ENCODE measurements at places on chromosomes 12 and 14.

DNA sequence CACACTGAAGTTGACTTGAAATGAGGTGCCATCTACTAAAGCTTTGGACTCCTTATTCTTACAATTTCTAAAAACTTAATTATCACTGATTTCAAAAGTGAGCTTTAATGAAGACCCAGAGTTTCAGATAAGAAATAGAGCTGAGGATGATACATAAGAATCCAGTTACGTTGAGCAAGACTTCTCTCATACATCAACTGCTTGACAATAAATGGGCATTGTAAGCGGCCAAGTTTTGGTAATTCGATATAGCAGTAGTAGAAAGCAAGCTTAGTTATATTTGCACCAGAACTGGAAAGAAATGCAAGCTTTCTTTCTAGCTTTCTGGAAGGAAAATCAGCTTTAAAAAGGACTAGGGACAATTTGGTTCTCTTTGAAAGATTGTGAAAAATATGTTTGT, 1359.6 kb downstream of the FSCB start:
- no peak for DNase-seq

DNA sequence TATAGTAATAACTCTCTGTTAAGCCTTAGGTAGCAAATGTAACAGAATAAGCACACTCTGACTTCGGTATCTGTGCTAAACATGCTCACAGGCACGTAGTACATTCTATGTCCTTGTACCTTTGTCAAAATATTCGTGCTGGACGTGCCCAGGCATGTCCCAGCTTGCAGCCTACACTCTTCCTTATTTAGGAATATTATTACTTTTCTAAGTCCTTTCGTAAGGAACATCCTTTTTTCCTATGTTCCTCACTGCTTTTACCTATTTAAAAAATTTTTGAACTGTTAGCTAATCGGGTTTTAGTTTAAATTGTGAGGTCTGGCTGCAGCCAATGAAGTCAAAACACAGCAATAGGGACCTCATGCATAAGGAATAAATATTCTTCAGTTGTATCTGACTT, 24.1 kb upstream of the UBC start:
- no peak for DNase-seq

GRCh38 chr12:56930241-56930640, 4.0 kb downstream of the SDR9C7 start:
- no peak for DNase-seq

DNA sequence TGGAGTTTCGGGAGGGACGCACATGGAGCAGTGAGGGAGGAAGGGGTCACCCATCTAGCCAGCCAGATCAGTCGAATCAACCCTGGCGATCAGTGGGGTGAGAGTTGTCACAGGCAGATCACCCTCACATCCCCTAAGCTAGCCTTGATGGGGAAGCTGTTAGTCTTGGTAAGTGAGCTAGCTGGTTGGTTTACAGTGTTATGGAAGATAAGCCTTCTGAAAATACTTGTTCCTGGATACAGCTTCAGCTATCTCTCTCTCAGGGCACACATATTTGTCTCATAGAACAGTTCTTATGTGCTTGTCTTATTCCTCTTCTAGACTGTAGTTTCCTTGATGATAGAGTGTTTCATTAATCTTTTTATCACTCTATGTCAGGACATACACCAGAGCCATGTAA, 26.2 kb upstream of the MANSC4 start:
- no peak for DNase-seq

GRCh38 chr12:58138424-58138823, 197.1 kb downstream of the ATP23 start:
- no peak for DNase-seq

GRCh38 chr14:51844081-51844881, 16.1 kb upstream of the GNG2 start:
- no peak for DNase-seq

DNA sequence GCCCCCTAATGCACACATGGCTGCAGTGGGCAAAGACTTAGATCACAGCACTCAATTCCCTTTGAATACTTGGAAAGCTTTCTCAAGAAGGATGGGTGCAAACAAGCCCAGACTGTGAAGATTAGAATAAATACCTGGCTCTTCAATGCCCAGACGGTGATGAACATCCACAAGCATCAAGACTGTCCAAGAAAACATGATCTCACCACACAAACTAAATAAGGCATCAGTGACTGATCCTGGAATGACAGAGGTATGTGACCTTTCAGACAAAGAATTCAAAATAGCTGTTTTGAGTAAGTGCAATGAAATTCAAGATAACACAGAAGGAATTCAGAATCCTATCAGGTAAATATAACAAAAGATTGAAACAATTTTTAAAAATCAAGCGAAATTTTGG, 43.8 kb upstream of the ZDHHC17 start:
- DNase-seq: no peak

DNA sequence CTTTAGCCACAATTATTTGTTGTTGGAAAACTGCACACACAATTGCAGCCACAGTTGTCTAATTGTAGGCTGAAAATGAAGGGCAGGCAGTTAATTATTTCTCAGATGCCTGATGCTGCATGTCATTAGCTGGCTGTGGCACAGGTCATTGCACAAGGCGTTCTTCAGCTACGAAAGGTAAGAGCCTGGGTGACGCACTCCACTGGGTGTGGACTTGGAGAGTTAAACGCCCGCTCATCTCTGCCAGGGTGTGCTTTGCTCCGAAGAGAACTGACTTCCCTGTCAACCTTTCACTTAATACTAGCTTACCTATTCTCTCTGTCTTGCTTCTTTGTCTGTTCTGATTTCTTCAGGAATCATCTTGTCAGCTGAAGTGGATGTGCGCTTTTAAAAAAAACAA, 91.4 kb upstream of the CPM start:
- no peak for DNase-seq

GRCh38 chr12:101299931-101300330, 20.0 kb downstream of the UTP20 start:
- DNase-seq: no peak

DNA sequence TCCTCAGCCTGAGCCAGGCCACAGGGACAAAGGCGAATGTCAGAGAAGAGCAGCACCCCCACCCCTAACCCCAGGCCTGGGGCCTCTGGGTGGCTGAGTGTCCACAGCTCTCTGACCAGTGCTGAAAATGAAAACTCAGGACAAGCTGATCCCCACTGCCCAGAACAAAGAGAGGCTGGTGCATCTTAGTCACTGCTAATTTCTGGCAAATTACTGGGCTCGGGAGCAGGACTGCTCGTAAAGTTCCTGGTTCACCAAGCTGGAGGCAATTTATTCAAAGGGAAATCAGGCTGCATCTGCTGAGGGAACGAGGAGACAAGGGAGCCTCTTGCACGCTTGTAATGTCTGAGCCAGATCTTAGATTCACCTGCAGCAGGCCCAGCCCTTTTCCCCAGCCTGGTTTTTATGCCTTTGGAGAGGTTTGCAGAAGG, 43.2 kb downstream of the CALM1 start:
- DNase-seq: no peak

DNA sequence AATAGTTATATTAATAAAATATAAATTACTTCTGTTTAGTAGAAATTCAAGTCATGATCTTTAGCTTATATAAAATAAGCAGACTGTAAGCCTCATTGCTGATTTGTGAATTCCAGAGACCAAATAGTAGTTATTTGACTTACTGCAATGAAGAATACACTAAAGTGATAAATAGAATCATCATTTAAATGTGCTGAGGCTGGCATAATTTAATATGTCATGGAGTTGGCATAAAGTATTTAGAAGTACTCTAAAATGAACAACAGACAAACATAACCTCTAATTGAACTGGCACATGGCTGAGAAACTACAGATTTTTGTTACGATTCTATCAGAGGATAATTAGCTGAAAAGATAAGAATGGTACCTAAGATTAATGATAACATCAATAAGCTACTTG, 45.7 kb upstream of the TRHDE start:
- DNase-seq: no peak

- DNase-seq: no peak
Observed at GRCh38 chr12:31600750-31601149, 9.8 kb upstream of the DENND5B start.

DNA sequence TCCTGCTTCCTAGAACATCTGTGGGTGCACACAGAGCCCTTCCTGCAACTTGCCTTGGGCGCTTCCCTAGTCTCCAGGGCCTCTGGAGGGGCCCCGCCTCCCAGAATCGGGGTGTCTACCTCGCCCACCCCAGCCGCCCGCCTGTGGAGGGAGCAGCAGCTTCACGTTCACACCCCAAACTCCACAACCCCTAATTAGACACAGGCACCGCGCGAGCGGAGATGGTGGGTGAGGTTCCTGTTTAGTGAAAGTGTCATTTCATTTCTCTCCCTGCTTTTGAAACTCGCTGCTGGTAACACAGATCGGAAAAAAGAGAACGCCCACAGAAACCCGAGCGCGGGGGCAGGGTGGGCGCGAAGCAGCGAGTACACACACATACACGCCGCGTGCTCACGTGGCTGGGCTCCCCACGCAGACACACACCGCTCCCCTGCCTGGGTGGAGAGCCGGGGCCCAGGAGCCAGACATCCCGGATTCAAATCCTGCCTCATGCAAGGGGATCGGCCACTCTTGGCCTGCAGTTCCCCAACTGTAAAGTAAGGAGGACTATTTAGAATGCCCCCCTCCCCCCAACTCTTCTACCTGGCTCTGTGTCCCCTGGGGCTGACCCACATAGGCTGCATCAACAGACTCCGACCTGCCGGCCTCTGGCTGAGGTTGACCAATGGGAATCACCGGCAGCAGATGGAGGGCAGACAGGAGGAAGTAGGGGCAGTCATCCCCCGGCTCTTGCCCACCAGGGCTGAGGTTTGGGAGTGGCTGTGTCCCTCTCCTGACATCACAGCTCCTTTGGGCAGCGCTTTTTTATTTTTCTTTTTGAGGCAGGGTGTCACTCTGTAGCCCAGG, 79.2 kb upstream of the NCOR2 start:
- peak; percentile 76 for DNase-seq

DNA sequence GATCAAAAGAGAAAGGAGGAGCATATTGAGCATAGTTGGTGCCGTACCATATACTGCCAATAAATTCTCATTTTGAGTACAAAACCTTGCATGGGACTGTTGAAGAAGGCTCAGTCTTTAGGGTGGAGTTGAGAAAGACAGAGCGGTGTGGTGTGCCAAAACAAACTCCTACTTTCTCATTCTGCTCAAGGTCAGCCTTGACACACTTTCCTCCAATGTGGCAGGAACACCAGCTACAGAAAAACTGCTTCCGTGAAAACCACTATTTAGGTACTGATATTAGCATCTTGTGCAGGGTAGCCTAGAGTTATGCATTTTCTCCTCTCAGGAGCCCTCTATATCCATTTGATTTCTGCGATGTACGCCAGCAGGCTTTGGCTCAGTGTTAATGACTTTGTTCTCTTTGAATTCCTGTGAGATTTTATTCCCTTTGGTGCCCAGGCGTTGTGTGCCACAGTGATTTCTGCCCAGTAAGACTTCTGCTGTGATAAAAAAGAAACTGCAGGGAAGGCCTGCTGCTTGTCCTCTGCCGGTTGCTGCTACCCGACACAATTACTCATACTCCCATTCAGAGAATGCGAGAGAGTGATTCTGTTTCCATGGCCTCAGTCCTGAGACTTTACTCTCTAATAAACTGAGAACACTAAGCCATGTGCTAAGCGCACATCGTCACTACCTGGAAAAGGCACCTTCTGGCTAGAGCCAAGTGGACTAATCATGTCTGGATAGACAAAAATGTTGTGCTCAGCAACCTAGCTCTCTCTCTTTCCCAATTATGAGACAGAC, 88.3 kb upstream of the MDM1 start:
- no peak for DNase-seq

GRCh38 chr14:50139192-50139591, 22.8 kb upstream of the VCPKMT start:
- no peak for DNase-seq

Measured in stimulated activated CD4-positive, alpha-beta T cell treated with anti-CD3 and anti-CD28 coated beads, Interleukin-1b, Interleukin-23, amount 100 ng/mL, for 4 hours (primary cell).